Subcutaneous preadipocyte (primary cell): ENCODE measurements at places on chromosomes 4 and X. TPM values are rescaled to one million over a fixed set of nuclear protein-coding genes. Genes with fewer than 3 reads are reported as not detected.

The RAI2 gene
- total RNA-seq: 0.78 and 1.1 TPM in 2 replicates

The G3BP2 gene
- 104 and 127 TPM in 2 replicates for total RNA-seq

The PF4V1 gene
- total RNA-seq: 0.59 TPM in 1 of 2 replicates, not detected in the other

The FGB gene
- total RNA-seq: not detected in 2 replicates

The TIGD2 gene
- total RNA-seq: 5.5 and 7.4 TPM in 2 replicates

The GABRG1 gene
- not detected in 2 replicates for total RNA-seq

The RBMXL3 gene
- total RNA-seq: not detected in 2 replicates
